ENCODE measurements at places on chromosomes 12 and 14.

- DNase-seq, result no peak
Observed at GRCh38 chr12:43331935-43332334, 220.1 kb downstream of the ADAMTS20 start.

DNA sequence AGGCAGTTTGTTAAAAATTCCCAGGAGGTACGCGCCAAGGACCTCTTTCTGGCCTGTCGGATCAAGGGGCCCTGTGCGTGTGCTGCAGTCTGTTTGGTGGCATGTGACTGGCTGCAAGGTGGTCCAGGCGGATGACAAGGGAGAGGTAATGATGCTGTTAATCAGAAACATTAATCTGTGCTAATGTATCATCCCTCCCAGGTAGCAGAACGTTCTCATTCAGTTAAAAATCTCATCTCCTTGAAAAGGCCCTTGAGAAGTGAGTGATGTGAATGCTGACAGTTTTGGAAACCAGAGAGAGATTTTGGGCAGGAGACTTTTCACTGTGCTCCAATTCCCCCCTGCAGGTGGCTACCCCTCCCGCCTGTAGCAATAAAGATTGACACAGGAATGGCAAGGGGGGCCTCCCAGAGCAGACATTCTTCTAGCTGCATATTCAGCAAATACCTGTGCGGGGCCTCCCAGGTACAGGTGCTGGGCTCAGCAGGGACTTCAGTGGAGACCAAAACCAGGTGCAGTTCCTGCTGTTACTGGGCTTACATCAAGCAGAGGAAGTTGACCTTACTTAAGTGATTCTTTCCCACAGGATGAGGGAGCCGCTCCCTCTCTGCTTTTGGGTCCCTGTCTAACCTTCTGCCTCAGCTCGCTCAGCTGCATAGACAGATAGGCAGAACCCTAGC, 364.8 kb downstream of the CACNA1C start:
- DNase-seq, result no peak

DNA sequence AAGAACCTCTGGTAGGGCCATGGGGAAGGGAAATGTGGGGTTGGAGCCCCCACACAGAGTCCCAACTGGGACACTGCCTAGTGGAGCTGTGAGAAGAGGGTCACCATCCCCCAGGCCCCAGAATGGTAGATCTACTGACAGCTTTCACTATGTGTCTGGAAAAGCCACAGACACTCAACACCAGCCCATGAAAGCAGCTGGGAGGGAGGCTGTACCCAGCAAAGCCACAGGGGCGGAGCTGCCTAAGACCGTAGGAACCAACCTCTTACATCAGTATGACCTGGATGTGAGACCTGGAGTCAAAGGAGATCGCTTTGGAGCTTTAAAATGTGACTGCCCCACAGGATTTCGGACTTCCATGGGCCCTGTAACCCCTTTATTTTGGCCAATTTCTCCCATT, 97.8 kb downstream of the HMGA2 start:
- DNase-seq, result no peak

- no peak for DNase-seq
Observed at GRCh38 chr14:92973798-92974372, 50.9 kb downstream of the CHGA start.

GRCh38 chr14:40119765-40120164, 687.5 kb upstream of the FBXO33 start:
- no peak for DNase-seq
